ENCODE measurements at places on chromosomes 1 and 21. TPM values are rescaled to one million over a fixed set of nuclear protein-coding genes. Genes with fewer than 3 reads are reported as not detected.

DNA sequence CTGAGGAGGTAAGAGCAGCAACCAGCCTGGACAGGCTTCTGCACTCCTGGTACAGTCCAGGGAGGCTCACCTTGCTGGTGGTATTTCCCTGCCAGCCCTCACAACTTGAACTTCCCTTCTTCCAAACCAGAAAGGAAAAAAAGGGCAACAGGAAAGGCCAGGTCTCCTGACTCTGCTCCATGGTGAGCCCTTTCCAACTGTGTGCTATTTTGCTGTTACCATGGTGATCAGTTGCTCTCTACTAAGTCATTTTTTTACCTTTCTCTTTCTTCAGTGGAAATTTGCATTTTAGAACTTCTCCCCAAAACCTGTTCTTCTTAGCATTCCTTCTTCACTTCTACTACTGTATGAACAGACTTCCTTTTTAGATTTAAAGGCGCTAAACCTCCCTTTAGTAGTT is 164.3 kb downstream of the GRIK1 start:
- no peak for DNase-seq

DNA sequence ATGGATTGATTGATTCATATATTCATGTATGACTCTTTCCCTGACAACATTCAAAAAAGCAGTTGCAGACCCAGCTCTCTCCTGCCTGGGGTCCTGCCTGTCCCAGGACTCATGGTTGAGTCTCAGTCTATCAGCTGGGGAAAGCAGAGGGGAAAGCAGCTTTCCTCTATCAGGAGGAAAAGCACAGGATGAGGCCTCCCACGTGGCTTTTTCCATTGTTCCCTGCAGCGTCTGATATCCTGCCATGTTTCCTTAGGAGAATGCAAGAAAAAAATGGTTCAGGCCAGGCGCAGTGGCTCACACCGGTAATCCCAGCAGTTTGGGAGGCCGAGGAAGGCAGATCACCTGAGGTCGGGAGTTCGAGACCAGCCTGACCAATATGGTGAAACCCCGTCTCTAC is 133.0 kb upstream of the VAMP3 start:
- DNase-seq, result no peak

DNA sequence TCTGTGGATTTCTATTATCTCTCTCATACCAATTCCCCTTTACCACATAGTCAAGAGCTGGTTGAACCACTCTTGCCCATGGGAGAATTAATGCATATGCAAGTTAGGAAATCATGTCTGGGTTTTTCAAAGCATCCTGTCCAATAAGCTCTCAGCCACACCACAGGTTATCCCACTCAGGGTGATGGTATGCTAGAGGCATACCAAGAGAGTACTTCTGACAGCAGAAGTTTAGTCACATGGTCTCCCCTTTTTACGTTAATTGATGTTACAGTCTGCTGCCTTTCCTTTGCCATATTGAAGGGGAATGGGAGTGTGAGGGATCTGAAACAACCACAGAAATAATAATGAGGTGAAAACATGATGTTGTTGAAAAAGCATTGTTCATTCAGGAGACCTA is 135.8 kb upstream of the PBX1 start:
- no peak for DNase-seq

GRCh38 chr1:14724246-14724645 is 125.8 kb downstream of the KAZN start:
- DNase-seq, result no peak

The NTNG1 gene
- total RNA-seq, result not detected

DNA sequence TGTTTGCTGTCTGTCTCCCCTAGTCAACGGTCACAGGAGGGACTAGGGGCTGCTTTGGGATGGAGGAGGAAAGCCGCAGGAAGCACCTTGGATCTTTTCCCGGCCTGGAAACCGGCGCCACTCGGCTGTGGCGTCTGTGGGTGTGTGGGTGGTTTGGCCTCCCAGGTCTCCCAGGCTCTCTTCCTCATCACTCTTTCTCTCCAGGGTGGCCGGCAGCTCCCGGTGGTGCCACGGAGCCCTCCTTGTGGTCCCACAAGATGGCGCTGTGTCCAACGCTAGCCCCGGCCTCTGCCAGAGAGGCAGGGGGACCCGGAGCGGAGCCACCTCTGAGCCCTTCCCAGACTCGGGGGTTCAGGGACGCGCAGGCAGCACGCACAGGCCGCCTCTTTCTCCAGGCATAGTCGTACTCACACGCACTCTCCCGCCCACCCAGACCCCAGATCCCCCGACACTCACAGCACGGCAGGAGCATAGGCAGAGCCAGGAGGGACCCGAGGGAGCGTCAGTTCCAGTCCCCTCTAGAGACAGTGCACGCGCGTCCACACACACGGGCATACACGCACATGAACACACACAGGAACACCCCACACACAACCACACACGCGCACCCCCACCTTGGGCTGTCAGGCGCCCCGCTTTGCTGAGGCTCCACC is 31.2 kb downstream of the CDCP2 start:
- peak; percentile 93 for DNase-seq

The CD5L gene
- total RNA-seq, result not detected

DNA sequence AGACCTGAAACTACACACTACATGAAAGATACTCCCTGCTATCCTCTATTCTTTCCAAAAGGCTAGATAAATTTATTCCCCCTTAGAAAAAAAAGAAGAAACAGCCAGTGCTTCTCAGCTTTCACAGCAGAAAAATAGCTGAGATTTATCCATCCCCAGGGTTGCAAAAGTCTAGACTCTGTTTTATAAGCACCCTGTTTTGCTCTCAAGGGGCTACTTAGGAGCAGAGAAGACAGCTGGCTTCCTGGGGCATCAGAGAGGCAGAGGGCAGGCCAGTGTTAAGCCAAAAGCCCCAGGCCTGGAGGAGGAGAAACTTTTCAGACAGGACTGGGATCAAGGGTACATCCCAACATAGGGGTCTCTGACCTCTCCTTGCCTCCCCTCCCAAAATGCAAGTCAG is 3.9 kb downstream of the LAMB3 start:
- peak; percentile 50 for DNase-seq

- peak; percentile 62 for DNase-seq
Observed at GRCh38 chr1:23122023-23122748, 46.5 kb downstream of the LUZP1 start.

DNA sequence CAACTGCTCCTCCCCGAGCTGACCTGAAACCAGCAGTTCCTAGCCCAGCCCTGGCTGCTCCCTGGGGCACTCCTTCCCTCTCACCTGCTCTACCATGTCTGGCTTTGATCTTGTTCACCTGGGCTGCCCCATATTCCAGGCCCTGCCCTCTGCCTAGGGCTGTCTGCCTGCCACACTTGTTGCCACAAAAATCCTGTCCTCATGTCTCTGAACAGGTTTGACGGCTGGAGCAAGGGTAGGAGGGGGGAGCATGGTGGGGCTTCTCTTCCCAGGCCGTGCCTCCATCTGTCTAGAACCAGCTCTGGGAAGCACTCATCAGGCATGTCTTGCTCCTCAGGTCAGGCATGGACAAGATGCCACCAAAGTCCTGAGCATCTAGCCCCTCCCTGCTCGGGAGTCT is 44.3 kb upstream of the WNT2B start:
- DNase-seq, result no peak

GRCh38 chr1:204711103-204711946 is 25.8 kb upstream of the LRRN2 start:
- DNase-seq, result no peak

- DNase-seq, result peak; percentile 92
Observed at GRCh38 chr1:231934797-231935196, 308.2 kb downstream of the DISC1 start.

- no peak for DNase-seq
Observed at GRCh38 chr1:246508897-246509688, 2.0 kb upstream of the SMYD3 start.

- DNase-seq, result no peak
Observed at GRCh38 chr1:247291161-247291560, 35.3 kb downstream of the VN1R5 start.

GRCh38 chr21:21295303-21295702 is 297.1 kb downstream of the NCAM2 start:
- no peak for DNase-seq

The LRRC39 gene
- 0.43 TPM for total RNA-seq

GRCh38 chr1:150410582-150411101 is 46.7 kb downstream of the RPRD2 start:
- DNase-seq, result no peak

GRCh38 chr1:27979151-27979858 is 19.5 kb downstream of the XKR8 start:
- DNase-seq, result peak; percentile 63

The NPPB gene
- 0.89 TPM for total RNA-seq

GRCh38 chr21:35587841-35588380 is 472.4 kb downstream of the SETD4 start:
- DNase-seq, result no peak

GRCh38 chr1:82775406-82776000 is 974.8 kb downstream of the ADGRL2 start:
- DNase-seq, result peak; percentile 46

The TMPRSS3 gene
- not detected for total RNA-seq

The STIL gene
- total RNA-seq, result 53.4 TPM

- DNase-seq, result no peak
Observed at GRCh38 chr1:71448444-71448843, 367.6 kb upstream of the ZRANB2 start.

GRCh38 chr1:67612788-67613241 is 72.2 kb upstream of the GADD45A start:
- no peak for DNase-seq

- DNase-seq, result no peak
Observed at GRCh38 chr1:81758181-81758580, 42.6 kb upstream of the ADGRL2 start.

The ZNF695 gene
- total RNA-seq, result 17.4 TPM

GRCh38 chr1:31576201-31576669 is at the start of gene TINAGL1:
Gene TINAGL1, plus strand, starts transcription at chr1:31576515. Its CDS starts 634 bp downstream, at chr1:31577149.
- no peak for DNase-seq

- DNase-seq, result no peak
Observed at GRCh38 chr1:164891615-164892014, 332.6 kb downstream of the PBX1 start.

The FAM131C gene
- not detected for total RNA-seq

- no peak for DNase-seq
Observed at GRCh38 chr1:199855580-199855979, 171.9 kb upstream of the NR5A2 start.

- DNase-seq, result no peak
Observed at GRCh38 chr21:37907076-37907475, 9.2 kb downstream of the KCNJ6 start.

DNA sequence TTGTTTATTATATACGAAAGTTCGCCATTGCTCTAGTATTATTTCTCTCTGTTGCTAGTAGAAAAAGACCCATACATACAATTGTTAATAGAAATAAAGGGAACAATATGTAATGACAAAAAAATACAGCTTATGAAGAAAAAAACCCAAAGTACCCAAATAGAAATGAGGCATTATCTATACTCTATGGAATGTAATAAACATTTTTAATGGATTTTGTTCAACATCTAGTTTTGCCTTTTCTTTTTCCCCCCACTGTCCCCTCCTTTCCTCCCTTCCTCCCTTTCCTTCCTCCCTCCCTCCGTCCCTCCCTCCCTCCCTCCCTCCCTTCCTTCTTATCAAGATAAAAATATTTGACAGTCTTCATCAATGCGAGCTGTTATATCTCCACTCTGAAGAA is 81.5 kb upstream of the NEK7 start:
- DNase-seq, result no peak

- DNase-seq, result peak; percentile 73
Observed at GRCh38 chr1:65309304-65310077, at the start of gene DNAJC6. Gene DNAJC6, plus strand, starts transcription at chr1:65309543. Its CDS starts 203 bp downstream, at chr1:65309746.

DNA sequence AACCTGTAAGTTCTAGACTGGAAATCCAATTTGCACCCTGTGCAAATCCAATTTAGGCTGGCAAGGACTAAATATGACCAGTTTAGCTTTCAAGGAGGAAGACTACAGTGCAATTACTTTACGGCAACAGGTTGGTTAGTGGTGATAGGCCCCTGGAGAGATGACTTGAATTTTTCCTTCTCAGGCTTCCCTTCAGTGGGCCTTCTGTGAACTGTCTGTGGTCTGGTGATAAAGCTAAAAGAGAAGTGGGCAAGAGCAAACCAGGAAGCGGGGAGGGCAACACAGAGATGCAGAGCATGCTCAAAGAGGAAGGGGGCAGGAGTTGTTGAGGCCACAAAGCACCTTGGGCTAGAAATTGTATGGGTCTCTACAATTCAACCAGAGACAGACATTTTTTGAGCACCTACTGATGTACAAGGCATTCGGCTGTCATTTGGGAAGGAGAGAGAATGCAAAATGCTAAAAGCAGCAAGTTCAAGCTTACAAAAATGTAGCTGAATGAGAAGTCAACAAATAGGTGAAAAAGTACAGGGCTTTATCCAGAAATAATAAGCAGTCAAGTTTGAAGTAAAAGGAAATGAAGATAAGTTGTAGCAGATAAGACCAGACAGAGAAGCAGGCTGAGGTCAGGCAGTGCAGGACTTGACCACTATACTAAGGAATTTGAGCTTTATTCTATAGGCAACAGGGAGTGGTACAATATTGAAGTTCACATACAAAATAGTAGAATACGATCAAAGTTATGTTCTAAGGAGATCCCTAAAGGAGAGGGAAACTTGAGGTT is 23.9 kb downstream of the INPP5B start:
- DNase-seq, result no peak

DNA sequence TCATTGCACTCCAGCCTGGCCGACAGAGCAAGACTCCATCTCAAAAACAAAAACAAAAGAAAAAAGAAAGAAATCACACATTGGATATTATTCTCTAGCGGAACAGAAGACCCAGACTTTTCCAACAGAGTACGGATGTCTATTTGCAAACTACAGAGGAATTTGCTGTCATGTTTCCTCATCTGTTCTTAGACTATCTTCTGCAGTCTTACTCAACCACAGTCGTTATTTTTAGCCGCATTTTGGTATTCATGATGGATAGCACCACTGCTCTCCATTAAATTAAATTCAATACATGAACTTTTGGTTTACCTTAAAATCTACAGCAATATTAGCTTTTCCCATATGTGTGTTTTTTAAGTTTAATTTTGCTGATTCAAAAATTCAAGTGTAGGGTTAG is 14.2 kb upstream of the HEATR1 start:
- no peak for DNase-seq

The GBP4 gene
- 0.02 TPM for total RNA-seq

DNA sequence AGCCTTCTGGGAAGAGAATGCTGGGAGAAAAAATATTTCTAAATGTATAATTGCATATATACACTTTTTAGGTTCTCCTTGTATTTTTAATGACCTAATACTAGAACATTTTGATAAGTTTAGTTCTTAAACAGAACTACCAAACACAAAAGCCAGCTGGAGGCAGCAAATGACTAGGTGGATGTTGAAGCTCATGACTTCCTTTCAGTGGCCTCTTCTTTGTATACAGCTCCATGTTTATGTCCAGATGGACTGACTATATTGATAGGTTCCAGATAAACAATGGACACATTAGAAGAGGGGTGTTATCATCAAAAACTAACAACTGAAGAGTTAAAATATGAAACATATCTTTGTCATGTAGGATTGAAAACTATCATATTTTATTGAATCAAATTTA is 52.5 kb downstream of the LRRC8D start:
- DNase-seq, result no peak

The DEDD gene
- 19.4 TPM for total RNA-seq

DNA sequence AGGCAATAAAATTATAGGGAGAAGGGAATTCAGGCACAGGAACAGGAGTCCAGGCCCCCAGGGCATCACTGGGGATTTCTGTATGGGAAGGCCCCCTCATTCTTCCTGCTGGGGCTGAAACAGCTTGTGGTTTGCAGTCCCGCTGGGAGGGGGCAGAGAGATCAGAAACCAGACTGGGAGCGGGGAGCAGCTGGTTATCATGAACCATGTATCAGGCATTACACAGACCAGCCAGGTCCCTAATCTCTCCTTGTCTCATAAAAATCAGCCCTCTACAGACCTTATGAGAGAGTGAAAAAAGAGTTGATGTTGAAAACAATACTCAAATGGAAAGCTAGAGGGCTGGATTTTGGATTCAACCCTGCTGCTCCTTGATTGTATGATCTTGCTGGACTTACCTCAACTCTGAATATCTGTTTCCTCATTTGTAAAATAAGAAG is 93.4 kb upstream of the F3 start:
- peak; percentile 96 for DNase-seq
